ENCODE measurements at places on chromosomes 11 and 22.

- no peak for DNase-seq
Measured at GRCh38 chr11:69834251-69834650, 15.0 kb upstream of the FGF3 start.

GRCh38 chr11:93329936-93330445 lies 551 bp upstream of the DEUP1 start:
- DNase-seq, result peak; percentile 6

DNA sequence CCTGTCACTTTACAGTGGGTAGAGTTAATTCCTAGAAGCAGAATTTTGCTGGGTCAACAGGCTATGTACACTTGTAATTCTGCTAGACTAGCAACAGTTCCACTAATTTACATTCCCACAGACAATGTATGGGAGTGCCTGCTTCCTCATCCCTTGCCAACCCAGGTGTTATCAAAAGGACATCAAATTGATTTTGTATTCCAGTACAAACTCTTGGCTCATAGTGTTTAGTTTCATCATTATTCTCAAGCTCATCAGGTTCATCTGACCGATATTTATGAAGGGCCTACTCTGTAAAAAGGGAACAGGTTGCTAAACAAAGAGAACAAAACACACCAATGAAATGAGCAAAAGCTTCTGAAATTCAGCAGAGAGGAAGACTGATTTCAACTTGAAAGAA lies 30.7 kb downstream of the PITPNB start:
- no peak for DNase-seq

DNA sequence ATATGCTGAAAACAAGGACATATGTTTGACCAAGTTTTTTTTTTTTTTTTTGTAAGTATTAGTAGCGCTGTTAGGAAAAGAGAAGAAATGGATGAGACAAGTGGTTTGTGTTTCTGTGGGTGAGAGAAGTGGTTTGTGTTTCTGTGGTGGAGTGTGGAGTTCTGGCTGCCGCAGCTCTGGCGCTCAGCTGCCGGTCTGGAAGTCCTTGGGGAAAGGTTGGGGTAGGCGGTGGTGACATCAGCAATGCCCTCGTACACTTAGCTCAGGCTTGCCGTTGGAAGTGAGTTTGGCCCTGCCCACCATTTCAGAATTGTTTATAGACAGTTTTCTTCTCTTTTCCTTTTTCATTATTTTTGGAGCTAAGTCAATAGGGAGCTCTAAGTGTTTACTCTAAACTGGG lies 116.6 kb downstream of the TBC1D22A start:
- no peak for DNase-seq

GRCh38 chr22:40231618-40232313 lies 54.0 kb downstream of the TNRC6B start:
- no peak for DNase-seq

DNA sequence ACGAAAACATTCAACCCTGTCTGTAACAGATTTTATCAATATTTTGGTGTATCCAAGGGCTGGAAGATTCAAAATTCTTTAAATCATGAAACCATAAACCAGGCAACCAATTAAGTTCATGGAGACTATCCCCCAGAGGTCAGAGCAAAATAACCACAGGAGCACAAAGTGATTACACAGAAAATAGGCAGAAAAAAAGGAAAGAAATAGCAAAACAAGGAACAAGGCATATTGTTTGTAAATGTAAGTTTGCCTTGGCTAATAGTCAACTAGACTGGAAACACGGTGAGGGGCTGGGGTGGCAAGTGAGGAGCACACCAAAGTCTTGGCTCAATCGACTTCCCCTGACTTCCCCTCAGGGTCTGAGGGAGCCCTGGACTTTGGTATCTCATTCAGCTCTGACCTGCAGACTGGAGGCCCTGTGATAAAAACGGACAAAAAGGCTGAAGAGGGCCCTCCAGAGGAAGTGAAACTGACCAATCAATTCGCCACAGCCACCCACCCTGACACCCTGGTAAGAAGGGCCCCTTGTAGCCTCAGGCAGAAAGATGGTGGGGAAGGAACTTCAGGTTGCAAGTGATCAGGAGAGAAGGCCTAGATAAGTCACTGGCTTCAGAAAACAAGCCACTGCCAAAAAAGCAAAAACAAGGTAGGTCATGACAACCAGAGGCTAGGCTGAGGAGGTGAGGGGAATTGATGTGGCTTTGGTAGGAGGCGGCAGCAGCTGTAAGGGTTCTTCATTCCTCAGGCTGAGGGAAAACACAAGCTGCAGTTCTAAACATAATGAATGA lies 1.8 kb downstream of the SIK3 start:
- peak; percentile 70 for DNase-seq

DNA sequence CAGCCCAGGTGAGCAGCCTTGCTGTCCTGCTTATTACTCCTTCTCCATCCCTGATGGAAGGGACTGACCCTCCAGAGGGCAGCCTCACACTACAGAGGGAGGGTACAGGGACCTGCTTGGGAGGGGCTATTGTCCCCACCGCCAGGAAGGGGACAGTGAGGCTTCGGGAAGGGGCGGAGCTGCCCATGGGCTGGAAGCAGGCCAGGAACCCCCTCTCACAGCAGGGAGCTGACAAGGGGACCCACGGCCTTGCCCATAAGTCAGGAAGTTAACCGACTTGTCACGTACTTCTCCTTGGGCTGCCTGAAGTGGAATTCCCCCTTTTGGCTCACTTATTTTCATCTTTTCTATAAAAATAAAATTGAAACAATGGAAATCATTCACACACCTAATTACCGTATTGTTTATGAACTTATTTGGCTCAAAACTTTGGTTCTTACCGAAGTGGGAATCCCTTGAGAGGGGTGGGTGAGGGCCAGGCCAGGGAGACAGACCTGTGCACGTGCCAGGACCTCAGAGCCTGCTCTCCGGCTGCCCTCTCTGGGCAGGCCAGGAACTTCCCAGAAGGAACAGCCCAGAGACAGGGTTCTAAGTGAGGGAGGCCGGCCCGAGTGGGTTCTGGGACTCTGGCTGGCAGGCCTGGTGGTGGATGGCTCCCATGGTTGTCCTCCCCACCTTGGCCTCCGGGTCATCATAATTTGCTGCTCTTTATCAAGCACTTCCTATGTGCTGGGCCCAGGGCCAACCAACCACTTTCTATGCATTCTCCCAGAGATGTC lies 5.8 kb downstream of the MGAT3 start:
- DNase-seq, result peak; percentile 72

- no peak for DNase-seq
Measured at GRCh38 chr22:23548501-23549197, 31.4 kb downstream of the IGLL1 start.

- DNase-seq, result no peak
Measured at GRCh38 chr22:25380122-25380747, 160.8 kb downstream of the CRYBB2 start.

GRCh38 chr11:61046833-61047232 lies 55.5 kb upstream of the CD5 start:
- DNase-seq, result no peak

GRCh38 chr11:112229746-112230433 lies 3.7 kb downstream of the PTS start:
- no peak for DNase-seq

GRCh38 chr11:70729949-70730348 lies 331.6 kb downstream of the CTTN start:
- DNase-seq, result no peak

DNA sequence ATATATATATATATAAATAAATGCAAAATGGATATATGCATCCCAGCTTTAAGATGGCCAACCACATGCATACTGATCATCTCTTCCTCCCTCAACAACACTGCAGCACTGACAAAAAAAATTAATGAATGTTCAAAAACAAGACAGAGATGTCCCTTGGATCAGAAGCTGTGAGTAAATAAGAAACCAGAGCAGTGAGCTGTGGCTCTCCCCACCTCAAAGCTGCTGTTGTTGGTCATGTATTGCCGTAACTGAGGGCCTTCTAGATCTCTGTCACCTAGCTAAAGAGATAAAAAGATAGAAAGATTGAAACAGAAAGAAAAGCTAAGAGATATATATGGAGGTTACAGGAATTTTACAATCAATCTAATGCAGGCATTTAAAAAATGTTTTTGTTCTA lies 15.5 kb upstream of the TMEM135 start:
- DNase-seq, result no peak

GRCh38 chr11:64000026-64000739 lies 13.9 kb downstream of the OTUB1 start:
- peak; percentile 89 for DNase-seq

DNA sequence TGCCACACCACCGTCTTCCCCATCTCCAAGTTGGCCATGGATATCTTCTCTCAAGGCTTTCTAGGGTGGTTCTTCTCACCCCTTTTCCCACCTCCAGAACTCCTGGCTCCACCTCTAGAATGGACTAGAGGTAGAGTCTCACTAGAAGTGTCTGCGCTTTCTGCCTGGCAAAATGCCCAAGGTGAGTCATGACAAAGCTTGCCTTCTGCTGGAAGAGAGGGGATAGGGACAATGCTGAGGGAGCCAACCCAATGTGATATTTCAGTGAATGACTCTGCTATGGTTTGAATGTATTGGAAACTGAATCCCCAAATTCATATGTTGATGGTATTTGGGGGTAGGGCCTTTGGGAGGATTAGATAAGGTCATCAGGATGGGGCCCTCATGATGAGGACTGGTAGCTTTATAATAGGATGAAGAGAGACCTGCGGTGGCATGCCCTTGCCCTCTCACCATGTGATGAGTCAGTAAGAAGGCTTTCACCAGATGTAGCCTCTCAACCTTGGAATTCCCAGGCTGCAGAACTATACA lies 4.1 kb upstream of the CD82 start:
- DNase-seq, result peak; percentile 44

- no peak for DNase-seq
Measured at GRCh38 chr11:44548032-44548695, 17.3 kb upstream of the CD82 start.

DNA sequence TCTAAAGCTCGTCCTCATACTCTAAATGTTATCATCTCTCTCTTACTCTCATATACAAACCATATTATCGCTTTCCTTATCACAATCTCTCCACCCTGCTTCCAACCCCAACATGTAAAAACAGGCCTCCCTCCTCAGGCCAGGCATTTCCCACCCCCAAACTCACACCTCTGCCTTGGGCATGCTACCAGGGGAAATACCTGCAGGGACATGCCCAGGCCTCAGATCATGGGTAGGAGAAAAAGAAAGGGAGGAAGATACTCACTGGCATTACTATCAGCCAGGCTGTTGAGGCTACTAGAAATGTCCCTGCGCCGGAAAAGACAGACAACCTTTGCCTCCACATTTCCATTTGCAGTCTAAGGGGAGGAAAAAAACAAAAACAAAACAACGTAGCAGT lies 1.8 kb downstream of the MTA2 start:
- DNase-seq, result no peak

GRCh38 chr11:119340335-119341221 lies at the start of gene C1QTNF5:
Gene C1QTNF5, minus strand, starts transcription at chr11:119340883. Its CDS starts 486 bp downstream, at chr11:119340397.
- DNase-seq, result no peak

GRCh38 chr11:72439455-72439854 lies 5.1 kb upstream of the CLPB start:
- DNase-seq, result no peak

DNA sequence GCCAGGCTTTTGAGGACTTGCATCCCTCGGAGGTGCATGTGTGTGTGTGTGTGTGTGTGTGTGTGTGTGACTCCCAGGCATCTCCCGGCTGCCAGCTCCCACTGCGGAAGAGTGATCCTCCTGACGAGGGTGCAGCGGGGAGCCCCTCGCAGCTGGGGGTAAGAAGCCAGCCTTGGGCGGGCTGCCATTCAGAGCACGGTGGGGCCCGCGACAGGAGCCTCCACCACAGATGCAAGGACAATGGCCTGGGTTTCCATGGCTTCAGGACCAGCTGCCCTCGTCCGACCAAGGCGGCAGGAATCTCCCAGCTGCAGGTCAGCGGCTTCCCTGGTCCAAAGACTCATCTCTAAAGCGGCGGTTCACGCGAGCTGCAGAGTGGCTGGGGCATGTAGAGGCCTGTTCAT lies 908.5 kb downstream of the BRD1 start:
- DNase-seq, result no peak
